ENCODE measurements at places on chromosomes 6 and 20.

DNA sequence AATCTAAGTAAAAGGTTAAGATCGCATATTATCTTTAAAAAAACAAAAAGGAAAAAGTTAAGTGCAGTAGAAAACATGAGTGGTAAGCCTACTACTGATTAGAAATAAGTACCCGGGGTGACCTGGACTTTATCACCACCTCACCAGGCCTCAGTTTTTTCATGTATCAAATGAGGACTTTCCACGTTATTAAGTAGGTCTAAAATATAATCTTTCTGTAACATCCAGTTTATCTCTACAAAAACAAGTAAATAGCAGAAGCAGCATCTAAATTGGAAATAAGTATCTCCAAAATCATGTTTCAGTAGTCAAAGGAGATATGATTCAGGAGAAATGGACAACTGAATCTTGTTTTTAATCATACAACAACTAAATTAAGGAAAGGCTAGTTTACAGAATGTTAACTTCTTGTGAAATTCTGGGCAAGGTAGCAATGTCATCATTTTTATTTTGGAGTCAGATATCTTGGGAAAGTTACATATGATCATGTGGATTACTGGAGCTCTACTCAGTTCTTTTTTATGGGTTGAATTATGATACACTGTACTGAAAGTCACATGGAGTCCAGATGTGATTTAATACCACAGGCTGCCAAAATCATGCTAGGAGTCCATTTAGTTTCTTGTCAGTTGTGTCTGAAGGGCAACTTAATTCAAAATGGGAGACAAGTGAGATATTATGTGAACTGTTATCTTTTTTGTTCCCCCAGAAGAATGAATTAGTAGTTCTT is 114.7 kb upstream of the PRL start:
- no peaks in the 10 kb centered on the region for H3K36me3 ChIP-seq
- no peak overlapping the region for H3K4me3 ChIP-seq
- H3K4me1 ChIP-seq, result no peaks in the 10 kb centered on the region
- no peaks in the 10 kb centered on the region for H3K27me3 ChIP-seq

DNA sequence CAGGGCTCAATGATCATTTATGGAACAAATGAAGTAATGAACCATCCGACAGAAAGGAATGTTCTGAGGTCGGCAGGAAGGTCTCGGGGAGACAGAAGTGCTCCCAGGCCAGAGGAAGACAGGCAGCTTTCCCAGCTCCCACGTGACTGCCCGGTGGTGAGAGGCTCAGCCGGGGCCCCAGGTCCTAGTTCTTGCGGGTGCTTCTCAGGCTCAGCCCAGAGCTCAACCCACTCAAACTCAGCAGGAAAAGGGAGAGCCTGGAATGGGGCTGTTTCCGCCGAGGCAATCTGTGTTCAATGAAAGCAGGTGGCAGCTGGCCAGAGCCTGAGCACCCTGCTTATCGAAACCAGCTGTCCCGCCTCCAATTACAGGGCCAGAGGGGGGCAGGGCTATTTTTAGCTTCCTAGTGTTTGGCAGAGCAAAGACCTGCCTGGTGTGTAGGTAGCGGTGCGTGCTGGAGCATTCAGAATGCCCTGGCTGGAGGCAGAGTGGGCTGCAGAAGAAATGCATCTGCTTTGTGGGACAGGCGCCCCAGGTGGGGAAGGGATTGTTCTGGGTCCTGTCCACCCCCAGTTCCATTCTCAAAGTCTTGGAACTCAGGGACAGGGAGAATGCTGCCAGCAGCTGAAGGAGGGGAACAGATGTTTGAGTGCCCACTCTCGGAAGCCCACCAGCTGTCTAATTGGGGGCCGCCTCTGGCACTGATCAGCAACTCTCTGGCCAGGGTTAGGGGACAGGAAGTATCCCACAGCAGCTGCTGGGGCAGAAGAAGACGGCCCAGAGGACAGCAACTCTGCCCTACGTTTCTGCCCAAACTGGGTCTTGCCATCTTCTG is 145.1 kb downstream of the PREX1 start:
- H3K4me1 ChIP-seq, result peaks cover 43% of the 10 kb centered on the region
- no peaks in the 10 kb centered on the region for H3K27me3 ChIP-seq
- peaks cover 7% of the 10 kb centered on the region for H3K36me3 ChIP-seq
- no peak overlapping the region for H3K4me3 ChIP-seq
- peak overlapping the region; percentile 34 for H3K27ac ChIP-seq
- peak; percentile 57 for DNase-seq

GRCh38 chr20:44856442-44856841 is 29.1 kb upstream of the YWHAB start:
- H3K4me1 ChIP-seq, result peaks cover 8% of the 10 kb centered on the region
- H3K27ac ChIP-seq, result no peak overlapping the region
- DNase-seq, result no peak
- H3K36me3 ChIP-seq, result no peaks in the 10 kb centered on the region
- no peaks in the 10 kb centered on the region for H3K27me3 ChIP-seq

DNA sequence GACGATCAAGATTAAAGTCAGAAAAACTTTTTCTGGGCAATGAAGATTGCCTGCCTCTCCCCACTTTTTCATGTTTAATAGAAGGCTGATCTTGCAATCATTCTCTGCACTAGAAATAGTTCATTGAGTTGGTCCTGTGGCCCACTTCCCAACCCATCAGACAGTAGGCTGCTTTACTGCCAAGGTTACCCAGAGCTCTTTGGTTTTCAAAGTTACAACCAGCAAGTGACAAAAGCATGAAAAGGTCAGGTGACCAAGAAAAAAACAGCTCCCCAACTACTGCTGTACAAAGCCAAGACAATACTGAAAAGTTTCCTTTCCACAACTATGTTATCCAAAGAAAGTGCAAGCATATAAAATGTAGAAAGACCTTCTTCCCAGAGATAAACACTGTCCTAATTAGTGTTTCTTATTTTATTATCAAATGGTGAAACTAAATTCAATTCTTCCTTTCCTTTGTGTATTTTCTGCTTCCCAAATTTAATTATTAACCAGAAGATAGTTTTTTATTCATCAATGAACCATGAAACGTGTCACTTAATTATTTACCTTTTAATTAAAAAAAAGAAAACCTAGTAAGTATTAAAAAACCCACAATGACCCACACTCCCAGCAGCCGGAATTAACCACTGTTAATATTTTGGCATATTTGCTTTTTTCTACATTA is 16.6 kb downstream of the DNAAF9 start:
- no peak for DNase-seq
- no peak overlapping the region for H3K27ac ChIP-seq
- no peaks in the 10 kb centered on the region for H3K4me1 ChIP-seq
- H3K27me3 ChIP-seq, result no peaks in the 10 kb centered on the region

DNA sequence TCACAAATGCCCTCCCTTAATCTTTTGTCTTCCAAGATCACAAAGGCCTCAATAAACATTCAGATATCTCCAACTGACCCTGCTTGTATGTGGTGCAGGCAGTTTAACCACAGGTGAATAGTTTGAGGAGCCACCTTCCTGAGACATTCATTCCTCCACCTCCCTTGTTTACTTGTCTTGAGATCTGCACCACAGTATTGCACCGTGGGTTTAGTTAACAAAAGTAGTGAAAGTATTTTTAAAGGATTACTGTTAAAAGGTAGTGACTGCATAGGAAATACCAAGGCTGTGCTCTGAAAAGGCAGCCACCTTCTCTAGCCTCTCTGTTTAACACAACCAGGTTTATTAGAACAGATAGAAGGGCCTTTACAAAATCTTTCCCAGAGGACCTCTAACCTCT is 46.5 kb downstream of the SESN1 start:
- H3K27me3 ChIP-seq, result no peaks in the 10 kb centered on the region
- H3K4me3 ChIP-seq, result no peak overlapping the region
- H3K36me3 ChIP-seq, result no peaks in the 10 kb centered on the region

DNA sequence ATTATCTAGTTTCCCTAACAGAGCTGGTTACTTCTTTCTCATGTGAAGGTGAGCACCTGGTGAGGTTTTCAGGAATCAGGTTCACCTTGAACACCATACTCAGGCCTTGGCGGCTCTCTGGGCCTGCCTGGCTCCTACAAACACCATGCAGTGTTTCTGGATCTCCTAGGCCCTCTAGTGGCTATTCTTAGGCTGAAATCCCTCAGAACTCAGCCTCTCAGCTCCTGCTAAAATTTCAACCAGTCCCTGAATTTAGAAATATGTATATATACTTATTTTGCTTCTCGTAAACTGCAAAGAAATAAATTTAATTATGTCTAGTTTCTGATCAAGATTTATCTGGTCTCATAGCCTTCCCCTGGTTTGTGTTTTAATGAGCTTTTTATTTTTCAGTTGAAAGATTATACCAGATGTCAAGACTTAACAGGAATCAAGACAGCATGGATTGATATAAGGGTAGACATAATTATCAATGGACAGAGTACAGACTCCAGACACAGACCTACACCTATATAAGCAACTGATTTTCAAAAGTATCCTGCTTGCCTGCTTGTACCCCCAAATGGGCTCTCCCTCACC is 55.9 kb downstream of the ANKEF1 start:
- no peak overlapping the region for H3K4me3 ChIP-seq
- H3K27me3 ChIP-seq, result no peaks in the 10 kb centered on the region
- H3K36me3 ChIP-seq, result no peaks in the 10 kb centered on the region
- H3K4me1 ChIP-seq, result no peaks in the 10 kb centered on the region
- no peak for DNase-seq

DNA sequence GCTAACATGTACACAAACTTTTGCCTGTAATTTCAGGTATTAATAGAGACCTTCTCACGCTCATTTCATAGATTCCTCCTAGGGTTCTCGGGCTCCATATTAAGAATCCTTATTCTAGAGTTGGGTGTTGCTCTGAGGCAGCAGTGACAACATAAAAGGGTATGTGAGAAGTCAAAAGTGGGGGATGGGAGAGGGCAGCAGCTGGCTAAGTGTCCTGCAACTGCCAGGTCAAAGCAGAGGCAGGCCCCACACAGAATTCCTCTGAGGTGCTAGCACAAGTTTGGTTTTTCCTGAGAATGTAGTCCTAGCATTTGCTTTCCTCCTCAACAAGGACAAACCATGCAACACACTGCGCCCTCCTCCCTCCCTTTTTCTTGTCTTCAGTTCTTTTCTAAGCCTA is 4.6 kb downstream of the NSFL1C start:
- H3K27ac ChIP-seq, result no peak overlapping the region
- no peaks in the 10 kb centered on the region for H3K27me3 ChIP-seq
- no peak overlapping the region for H3K4me3 ChIP-seq
- no peak for DNase-seq
- peaks cover 75% of the 10 kb centered on the region for H3K36me3 ChIP-seq

DNA sequence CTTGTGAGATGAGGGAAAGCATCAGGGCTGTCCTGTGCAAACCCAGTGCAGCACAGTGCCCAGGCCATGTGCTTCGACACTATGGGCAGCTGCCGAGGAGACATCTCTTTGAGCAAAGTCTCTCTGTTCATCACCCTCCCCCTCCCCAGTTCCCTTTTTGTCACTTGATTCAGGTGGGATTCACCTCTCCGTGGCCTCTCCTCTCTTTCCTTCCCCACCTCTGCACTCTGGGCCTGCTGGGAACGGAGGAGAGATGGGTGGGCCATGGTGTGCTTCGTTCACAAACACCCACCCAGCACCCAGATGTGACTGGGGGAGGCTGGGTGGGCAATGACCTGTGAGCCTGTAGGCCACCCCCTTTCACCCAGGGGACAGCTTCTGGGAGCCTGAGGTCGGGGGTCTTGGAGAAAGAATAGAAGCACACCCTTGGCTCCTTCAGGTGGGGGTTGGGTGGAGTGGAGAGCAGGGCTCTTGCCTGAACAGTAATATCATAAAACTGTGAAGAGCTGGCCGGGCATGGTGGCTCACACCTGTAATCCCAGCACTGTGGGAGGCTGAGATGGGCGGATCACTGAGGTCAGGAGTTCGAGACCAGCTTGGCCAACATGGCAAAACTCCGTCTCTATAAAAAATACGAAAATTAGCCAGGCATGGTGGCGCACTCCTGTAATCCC is 33.5 kb upstream of the DLGAP4 start:
- no peaks in the 10 kb centered on the region for H3K27me3 ChIP-seq
- H3K27ac ChIP-seq, result no peak overlapping the region
- H3K36me3 ChIP-seq, result no peaks in the 10 kb centered on the region
- H3K4me3 ChIP-seq, result no peak overlapping the region
- no peaks in the 10 kb centered on the region for H3K4me1 ChIP-seq
- no peak for DNase-seq

- DNase-seq, result no peak
- H3K27me3 ChIP-seq, result no peaks in the 10 kb centered on the region
- H3K4me3 ChIP-seq, result no peak overlapping the region
- H3K27ac ChIP-seq, result no peak overlapping the region
- H3K4me1 ChIP-seq, result peaks cover 8% of the 10 kb centered on the region
- H3K36me3 ChIP-seq, result no peaks in the 10 kb centered on the region
Observed at GRCh38 chr20:47496118-47496517, 5.6 kb upstream of the NCOA3 start.

- DNase-seq, result no peak
- no peaks in the 10 kb centered on the region for H3K36me3 ChIP-seq
- H3K27me3 ChIP-seq, result no peaks in the 10 kb centered on the region
- peak overlapping the region; percentile 65 for H3K27ac ChIP-seq
- no peaks in the 10 kb centered on the region for H3K4me1 ChIP-seq
Observed at GRCh38 chr6:110537208-110538123, 61.1 kb upstream of the SLC22A16 start.

DNA sequence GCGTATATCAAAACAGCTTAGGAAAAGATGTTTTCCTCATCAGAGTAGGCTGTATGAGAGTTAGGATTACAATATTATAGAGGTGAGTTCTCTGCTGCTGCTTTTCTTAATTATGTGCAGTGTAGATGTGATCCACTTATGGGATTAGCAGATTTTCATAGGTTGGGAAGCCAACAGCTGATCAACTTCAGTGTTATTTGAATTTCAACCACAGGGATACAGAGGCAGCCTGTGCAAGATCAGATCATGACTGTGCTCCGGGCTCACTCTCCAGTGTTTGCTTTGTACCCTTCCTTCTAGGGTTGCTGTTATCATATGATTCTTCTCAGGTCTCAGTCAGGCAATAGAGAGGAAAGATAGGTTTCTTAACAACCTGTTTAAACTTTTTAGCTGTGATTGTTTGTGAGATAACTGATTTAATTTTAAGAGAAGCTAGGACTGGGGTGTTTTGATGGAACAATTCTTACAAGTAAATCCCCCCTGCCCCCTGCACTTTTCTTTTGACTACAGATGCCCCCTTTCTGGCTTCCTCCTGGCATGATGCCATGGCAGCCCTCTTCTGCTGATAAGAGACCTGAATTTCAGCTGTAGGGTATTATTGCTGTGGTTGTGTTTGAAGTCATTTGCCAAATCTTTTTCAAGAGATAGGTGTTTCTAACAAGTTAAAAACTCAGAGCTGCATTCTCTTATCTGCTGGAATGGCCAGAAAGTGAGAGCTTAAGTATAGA is 8.5 kb downstream of the RNF8 start:
- no peaks in the 10 kb centered on the region for H3K27me3 ChIP-seq
- no peak overlapping the region for H3K27ac ChIP-seq
- DNase-seq, result no peak
- H3K36me3 ChIP-seq, result no peaks in the 10 kb centered on the region
- H3K4me1 ChIP-seq, result peaks cover 6% of the 10 kb centered on the region

- H3K27ac ChIP-seq, result peak overlapping the region; percentile 73
- no peaks in the 10 kb centered on the region for H3K27me3 ChIP-seq
- no peaks in the 10 kb centered on the region for H3K36me3 ChIP-seq
- DNase-seq, result peak; percentile 39
Observed at GRCh38 chr6:139473231-139473701, 98.8 kb upstream of the CITED2 start.
